Liver (tissue), 10 donors: ENCODE measurements at places on chromosomes 3 and 15. TPM values are rescaled to one million over a fixed set of nuclear protein-coding genes. Genes with fewer than 3 reads are reported as not detected.
A peak's percentile ranks its signal among the peaks of the same experiment; 100 is the strongest.

Gene CFAP161
- total RNA-seq = 0.75 TPM

- no peak for DNase-seq
Measured at GRCh38 chr3:183117056-183117455, 17.8 kb upstream of the MCCC1 start.

Gene GADL1
- total RNA-seq = not detected

Gene SKOR1
- total RNA-seq = 0.17 TPM

GRCh38 chr3:178512647-178513046 is 23.6 kb upstream of the KCNMB2 start:
- no peak for DNase-seq

DNA sequence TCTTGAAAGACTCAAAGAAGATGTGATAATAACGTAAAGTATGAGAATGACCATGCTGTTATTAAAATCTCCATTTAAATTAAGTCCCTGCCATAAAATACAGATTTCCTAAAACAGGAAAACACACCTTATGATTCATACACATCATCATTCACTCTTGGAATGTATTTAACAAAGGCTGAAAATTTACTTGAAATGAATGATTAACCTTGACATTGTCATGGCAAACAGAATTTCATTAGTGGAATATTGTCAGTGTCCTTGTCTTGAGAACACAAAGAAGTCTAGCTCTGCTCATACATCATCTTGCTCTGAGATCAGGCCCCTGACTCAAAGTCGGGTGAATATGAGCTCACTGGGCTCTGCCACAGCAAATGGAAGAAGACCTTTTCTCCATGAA is 313.9 kb downstream of the FGF12 start:
- no peak for DNase-seq

DNA sequence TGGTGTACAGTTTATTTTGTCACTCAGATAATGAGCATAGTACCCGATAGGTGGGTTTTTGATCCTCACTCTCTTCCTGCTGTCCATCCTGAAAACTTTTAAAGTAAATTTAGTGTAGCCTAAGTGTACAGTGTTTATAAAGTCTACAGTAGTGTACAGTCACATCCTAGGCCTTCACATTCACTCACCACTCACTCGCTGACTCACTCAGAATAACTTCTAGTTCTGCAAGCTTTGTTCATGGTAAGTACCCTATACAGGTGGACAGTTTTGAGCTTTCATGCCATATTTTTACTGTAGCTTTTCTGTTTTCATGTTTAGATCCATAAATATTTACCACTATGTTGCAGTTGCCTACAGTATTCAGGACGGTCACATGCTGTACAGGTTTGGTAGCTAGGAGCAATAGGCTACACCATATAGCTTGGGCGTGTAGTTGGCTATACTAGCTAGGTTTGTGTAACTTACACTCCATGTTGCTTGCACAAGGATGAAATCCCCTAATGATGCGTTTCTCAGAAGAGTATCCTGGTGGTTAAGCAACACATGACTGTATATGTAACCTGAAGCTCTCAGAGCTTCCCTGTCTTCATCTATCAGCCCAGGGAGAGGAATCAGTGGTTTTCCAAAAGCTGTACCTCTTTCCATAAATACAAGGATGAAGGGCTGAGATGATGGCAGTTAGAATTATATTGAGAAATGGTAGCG is 87.6 kb upstream of the SLC25A26 start:
- DNase-seq = no peak

GRCh38 chr3:135348690-135349089 is 553.6 kb downstream of the EPHB1 start:
- DNase-seq = no peak

Gene KBTBD13
- not detected for total RNA-seq

Gene ARNT2
- total RNA-seq = 0.75 TPM

Gene FHIT
- total RNA-seq = 2.1 TPM

DNA sequence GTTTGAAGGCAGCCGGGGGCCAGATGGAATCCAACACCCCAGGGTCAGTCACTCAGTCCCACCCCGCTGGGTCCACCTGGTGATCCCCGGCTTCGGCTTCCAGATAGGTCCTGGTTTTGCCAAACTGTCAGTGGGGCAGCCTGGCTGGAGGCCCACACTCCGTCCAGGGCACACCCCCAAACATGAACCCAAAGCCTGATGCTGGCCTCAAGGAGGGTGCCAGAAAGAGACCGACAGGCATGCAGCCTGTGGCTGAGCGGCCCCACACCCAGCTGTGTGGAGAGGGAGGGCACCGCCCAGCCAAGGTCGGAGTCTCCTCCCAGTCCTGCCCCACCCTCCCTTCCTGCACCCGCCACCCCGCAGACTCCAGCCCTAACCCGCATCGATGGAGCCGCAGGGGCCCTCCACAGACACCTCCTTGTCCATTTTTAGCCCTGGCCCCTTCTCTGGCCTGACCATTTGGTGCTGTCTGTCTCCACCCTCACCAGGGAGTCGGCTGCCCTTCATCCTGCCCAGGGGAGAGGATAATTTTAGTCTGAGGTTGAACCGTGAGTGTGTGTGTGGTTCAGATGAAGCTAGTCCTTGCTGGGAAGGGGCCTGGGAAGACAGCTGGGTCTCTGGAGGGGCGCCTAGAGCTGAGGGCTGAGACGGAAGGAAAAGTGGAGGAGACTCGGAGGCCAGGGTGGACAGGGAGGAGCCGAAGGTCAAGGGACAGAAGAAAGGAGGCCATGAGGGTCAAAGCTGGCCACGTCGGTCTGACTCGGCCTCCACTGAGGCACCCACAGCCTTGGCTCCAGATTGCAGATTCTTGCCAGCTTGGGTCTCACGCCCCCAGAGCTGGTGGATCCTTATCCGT is 23.1 kb downstream of the TNK2 start:
- peak; percentile 62 for DNase-seq

- DNase-seq = no peak
Measured at GRCh38 chr3:186385856-186386602, 24.0 kb upstream of the DGKG start.

GRCh38 chr3:111662012-111662411 is 66.9 kb upstream of the ZBED2 start:
- no peak for DNase-seq

Gene ANKRD34C
- total RNA-seq = under 0.01 TPM

Gene LRRC31
- 2.7 TPM for total RNA-seq

DNA sequence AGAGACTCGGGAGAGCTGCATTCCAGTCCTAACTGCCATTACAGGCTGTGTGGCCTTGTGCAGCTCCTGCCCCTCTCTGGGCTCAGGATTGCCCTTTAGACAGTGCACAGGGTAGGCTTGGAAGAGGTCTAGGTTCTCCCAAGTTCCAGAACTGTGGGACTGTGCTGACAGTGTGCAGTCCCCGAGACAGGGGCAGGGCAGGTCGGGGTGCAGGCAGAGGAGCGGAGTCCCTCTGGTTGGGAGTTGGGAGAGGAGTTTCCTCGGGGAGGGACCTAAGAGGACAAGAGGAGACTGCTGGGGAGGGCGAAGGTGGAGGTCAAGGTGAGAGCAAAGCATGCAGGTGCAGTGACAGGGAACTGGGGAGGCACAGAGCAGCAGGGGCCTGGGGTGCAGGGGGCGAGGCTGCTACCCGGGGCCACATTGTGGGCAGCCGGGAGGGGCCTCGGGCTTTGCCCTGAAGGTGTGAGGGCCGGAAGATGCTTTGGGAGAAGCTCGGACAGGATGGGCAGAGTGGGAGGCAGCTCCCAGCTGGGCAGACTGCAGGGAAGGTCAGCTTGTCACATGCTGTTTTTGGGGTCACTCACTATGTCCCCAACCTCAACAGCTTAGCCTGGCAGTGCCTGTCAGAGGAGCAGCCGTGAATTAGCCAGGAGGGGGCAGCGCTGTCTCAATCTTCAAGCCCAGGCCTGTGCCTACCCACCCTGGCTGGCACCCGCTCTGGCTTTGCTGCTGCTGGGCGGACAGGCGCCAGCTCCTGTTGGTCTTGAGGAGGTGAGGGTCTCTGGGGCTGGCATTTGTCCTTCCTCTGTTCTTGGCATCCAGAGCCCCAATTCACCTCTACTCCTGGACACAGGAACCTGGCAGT is 15.4 kb upstream of the CSPG4 start:
- DNase-seq = peak; percentile 72

- peak; percentile 83 for DNase-seq
Measured at GRCh38 chr3:9770276-9770812, 597 bp upstream of the CAMK1 start.

Gene NECTIN3
- 31.8 TPM for total RNA-seq

Gene SCG5
- total RNA-seq = 7.5 TPM

DNA sequence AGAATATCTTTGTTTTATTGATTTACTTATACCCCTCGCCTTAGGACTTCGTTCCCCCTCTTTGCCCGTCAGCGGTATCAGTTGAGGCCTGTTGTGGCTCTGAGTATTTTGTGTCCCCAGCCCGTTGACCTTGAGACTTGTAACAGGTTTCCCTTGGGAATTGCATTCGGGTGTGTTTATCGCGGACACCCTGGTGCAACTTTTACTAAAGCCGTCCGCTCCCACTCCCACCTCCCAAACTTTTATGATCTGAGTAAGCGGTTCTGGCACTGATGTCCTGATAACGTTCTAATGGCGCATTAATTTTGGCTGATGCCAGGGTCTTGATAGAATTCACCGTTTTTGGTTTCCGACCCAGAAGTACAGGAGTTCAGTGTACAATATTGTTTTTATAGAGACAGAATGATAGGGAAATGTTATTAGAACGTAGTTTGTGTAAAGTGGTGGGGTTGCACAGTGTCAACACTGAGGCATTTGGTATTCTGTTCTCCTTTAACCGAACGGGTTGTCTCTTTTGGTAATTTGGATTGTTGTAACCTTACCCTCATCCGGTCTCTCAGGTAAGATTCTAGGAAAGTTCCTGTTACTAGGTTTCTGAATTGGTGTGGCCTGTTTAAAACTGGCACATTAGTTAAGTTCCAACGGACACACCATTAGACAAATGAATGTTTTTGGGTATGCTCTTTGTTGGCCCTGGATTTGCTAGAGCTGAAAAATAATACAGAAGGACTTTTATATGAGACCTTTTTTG is 47.8 kb downstream of the OIP5 start:
- no peak for DNase-seq

- no peak for DNase-seq
Measured at GRCh38 chr3:126422121-126422520, 27.4 kb downstream of the CFAP100 start.

DNA sequence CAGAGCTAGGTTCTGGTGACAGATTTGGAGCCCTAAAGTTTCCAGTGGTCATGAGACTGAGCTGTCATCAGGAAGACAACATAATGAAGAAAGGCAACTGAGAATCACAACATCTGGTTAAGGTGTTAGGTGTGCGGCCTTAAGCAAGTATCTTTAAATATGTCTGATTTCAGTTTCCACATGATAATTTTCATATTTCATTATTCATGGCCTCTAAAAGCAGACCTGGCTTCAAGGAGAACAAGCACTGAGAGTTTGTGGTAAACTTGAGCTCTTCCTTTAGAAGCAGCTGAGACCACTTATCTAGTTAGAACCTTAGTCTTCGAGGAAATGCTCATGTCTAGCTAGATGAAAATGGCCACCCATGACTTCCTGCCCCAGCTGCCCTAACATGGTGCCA is 25.7 kb upstream of the MYLK start:
- no peak for DNase-seq

DNA sequence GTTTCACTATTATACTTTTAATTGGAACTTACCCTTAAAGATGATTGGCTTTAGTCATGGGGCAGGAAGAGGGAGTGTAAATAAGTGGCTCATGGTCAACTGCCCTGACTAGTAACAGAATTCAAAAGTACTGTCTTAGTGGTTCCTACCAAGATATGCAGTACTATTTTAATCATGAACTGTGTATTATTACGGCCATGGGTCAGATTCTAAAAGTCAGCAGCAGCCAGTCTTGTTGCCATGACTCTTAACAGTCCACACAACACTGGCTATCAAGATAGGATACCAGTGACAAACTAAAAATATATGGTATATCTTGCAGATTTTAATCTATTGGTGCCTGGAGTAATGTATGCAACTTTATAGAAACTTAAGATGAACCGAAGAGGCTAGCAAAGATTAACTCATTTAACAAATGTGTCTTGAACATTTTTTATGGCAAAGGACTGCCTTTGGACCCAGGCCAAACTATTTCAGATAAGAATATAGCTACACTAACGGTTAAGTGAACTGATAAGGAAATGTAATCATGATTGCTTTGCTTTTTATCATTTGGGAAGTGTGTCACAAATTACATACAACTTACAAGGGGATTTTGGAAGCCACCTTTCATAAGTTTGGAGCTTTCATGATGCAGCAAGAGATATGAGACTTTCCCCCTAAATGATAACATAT is 163.7 kb downstream of the TCF12 start:
- no peak for DNase-seq

Gene MORC1
- total RNA-seq = 0.33 TPM

DNA sequence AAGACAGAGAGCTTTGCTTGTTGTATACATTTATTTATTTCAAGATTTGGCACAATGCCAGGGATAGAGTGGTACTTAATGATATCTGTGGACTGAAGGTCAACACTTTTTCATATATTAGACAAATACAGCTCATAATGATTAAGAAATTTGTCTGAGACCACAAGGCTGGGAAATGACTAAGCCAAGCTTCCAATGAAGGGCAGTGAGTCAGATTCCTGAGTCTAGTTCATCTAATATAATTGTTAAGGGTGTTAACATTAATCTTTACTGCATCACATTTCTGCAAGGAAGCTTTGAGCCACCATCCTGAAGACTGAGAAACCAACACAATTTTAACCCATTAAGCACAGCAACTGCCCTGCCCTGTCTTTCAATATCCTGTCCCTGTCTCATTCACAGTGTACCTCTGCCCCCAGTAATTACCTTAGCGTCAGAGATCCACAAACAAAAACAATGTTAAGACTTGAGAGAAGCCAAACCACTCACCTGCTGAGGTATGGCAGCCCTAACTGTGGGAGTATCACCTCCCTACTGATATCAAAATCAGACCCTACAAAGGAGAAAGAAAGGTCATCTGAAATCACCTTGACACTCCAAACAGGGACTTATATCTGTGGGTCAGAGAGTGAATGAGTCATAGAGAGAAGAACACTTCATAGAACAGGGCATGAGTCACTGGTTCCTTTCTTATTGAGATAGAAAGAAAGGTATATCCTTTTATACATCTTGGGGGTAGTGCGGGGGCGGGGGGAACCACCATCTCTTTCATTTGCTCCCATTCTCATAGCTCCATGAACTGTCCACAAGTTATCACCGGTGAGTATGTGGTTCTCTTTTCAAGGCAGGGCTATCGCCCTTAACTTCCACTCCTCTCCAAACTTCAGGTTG is 74.7 kb downstream of the MAGI1 start:
- no peak for DNase-seq

Gene FBLN2
- 9.1 TPM for total RNA-seq

- DNase-seq = no peak
Measured at GRCh38 chr3:50609763-50610085, 1.9 kb downstream of the CISH start.

GRCh38 chr3:9721015-9721699 is 10.4 kb upstream of the BRPF1 start:
- no peak for DNase-seq

- DNase-seq = no peak
Measured at GRCh38 chr3:88031642-88032077, 27.1 kb downstream of the CGGBP1 start.
